ENCODE measurements at places on chromosomes 1 and 21.

DNA sequence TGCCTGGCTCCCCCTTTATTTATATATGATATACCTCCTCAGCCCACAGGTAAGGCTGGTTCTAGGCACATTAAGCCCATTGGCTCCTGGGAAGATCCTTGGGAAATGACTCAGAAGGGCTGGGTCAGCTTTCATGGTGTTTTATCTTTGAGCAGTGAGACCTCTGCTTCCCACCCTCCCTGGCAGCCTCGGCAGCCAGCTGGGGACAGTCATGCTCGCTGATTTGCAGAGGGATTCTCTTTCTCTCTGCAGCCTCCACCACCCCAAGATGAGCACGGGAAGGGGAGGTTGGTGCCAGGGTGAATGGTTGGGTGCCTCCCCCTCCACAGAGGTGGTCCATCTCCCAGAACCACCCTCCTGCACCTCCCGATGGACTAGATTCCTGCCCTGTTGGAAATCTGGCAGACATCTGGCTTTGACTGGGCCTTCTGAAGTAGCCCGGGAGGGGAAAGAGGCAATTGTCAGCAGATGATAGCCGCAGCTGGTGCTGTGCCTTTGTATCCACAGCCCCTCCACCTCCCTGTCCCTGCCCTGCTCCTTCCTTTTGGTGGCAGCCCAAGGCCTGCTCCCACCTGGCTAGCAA is 24.6 kb downstream of the IER5 start:
- no peak for DNase-seq

- no peak for DNase-seq
These were observed 385.2 kb downstream of the DUSP10 start for GRCh38 chr1:221356693-221357092.

DNA sequence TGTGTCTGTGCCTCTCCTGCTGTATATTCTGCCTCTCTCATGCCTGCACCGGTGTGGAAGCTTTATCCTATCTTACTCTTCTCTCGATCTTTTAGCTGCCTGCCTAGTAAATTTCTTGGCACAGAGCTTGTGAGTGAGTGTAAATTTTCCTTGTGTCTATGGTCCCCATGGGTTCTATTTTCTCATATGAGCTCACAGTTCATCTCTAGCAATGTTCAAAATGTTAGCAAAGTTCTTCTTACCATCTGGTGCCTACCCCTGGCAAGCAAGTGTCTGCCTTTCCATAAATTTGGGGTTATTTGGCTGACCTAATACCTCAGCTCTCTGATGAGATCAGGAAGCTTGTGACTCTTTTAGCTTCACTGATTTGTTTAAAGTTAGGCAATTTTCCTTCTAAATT is 572.1 kb upstream of the BRINP3 start:
- DNase-seq = no peak

- DNase-seq = no peak
These were observed 61.0 kb upstream of the ADARB1 start for GRCh38 chr21:45013260-45013841.

- no peak for DNase-seq
These were observed 282.4 kb upstream of the SGIP1 start for GRCh38 chr1:66251546-66251945.

- DNase-seq = no peak
These were observed 148.0 kb upstream of the ZRANB2 start for GRCh38 chr1:71228742-71229365.

GRCh38 chr21:38775733-38776132 is 30.0 kb upstream of the ETS2 start:
- no peak for DNase-seq

- no peak for DNase-seq
These were observed 35.6 kb upstream of the GPR157 start for GRCh38 chr1:9164532-9164900.

DNA sequence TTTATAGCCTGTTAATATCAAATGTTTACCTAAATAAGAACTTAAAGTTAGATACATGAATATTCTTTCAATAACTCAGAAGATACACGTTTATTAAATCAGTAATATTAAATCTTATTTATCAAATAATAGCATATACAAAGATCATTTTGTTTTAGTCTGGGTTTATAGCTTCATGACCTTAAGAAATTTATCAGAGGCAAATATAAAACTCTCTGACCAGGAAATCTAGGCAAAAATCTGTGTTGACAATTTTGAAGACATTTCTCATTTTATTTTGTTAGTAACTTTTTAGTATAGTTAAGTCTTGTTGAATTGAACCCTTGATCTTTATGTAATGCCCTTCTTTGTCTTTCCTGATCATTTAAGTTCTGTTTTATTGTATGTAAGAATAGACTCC is 46.4 kb downstream of the PRKACB start:
- no peak for DNase-seq

DNA sequence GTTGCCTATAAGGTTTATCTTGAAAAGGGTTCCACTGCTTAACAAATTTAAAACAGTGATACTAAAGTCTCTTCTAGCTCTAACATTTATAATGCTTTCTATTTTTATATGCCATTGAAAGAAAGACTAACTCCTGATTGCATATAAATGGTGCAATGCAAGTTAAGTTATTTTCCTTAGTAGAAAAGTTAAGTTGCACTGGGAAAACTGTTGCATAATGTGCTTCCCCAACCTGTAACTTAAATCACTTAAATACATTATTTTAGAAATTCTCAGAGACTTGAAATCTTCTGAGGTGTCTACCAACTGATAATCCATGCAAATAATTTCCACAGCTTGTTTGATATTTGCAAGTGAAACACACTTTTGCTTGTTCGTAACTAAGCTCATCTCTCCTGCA is 175.0 kb upstream of the HMCN1 start:
- no peak for DNase-seq

DNA sequence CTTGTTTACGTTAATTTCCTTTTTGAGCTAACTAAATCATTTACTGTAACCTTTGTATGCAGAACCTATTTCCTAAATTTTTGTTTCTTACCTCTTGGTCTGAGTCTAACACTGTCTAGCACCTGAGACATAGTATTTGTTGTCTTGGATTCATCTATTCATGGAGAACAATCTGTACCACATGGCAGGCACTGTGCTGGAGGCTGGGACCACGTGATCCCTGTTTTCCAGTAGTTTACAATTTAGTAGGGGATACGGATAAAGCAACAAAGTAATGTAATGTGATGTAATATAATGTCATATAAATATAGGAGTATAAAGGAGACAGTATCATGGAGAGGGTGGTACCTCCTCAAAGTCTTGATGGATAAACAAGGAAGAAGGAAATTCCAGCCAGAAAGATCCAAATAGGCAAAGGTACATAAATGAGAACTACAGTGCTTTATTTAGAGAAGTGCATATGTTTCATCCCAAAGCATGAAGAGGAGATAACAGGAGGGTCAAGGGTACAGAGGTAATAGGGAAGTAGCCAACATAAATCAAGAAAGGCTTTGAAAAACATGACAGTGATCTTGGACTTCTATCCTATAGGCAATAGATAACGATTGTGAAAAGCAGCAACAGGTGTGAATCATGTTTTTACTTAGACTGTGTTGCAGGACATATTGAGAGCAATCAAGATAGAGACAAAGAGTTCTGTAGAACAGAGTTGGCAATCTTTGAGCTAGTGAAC is 25.9 kb upstream of the CLCA4 start:
- no peak for DNase-seq

- no peak for DNase-seq
These were observed 17.8 kb upstream of the GUCA2B start for GRCh38 chr1:42135426-42135825.

DNA sequence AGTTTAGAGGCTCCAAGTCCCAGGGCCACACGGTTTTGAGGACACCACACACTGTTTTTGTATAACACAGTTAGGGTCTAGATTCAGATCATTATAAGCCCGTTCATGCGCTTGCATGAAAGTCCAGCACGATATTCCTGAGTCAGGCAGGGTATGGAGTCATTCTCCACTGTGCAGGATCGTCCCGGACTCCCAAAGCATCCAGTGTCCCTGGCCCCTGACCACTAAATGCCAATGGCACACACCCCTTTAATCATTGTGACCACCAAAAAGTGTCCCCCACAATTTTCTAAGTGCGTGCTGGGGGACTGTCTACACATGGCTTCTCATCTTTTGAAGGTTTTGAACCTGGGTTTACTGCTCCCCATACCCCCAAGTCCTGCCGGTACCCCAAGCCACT is 27.1 kb upstream of the PTPRF start:
- DNase-seq = no peak

DNA sequence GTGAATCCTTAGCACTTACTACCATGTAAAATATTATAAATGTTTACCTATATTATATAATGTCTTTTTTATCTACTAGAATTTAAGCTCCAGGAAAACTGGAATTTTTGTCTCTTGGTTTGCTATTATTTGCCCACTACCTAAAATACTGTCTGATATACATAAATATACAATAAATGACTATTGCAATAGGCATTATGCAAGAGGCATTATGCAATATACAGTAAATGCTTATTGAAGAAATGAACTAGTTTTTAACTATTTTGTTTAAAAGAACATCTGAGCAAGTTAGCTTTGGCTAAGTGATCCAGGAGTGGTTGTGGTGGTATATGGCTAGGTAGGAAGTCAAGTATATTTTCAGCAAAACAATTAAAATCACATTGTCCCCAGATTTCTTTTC is 640.2 kb upstream of the PKN2 start:
- DNase-seq = no peak

GRCh38 chr1:192639607-192640368 is 3.8 kb downstream of the RGS13 start:
- DNase-seq = no peak

DNA sequence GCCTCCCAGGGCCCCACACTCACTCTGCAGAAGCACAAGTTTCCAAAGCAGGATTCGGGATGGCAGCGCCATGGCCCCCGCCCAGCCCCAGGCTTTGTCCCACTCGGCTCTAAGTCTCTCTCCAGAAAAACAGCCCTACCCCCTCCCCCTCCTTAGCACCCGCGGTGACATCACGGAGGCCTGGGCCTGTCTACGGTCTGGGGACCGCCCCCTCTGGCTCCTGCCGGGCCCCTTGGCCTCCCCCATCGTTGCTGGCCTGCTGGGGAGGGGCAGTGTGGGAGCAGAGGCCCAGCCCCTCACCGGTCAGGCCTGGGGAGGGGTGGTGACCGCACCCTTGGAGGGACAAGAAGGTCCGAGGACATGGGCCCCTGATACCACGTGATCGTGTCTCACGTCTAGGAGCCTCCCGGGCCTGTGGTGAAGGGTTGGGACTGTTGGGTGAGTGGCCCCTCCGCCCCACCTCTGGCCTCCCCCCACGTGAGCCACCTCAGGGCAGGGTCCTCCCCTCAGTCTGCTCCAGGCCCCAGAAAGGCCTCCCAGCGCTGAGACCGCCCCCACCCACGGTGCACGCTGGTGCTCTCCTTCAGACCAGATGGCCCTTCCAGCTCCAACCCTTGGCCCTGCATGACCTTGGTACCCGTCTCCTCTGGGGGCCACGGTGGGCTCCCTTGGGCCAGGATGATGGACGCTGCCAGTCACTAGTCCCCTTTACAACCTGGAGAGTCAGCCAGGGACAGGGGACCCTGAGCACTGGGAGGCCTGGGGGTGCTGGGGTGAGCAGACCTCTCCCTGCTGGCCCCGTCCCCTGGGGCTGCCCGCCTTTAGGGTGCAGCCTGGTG is at the start of gene MXRA8:
TSS of gene MXRA8 (minus strand) at position 123 of the 839 bp plus-strand sequence. CDS start at position 72, 51 bp downstream.
- no peak for DNase-seq

DNA sequence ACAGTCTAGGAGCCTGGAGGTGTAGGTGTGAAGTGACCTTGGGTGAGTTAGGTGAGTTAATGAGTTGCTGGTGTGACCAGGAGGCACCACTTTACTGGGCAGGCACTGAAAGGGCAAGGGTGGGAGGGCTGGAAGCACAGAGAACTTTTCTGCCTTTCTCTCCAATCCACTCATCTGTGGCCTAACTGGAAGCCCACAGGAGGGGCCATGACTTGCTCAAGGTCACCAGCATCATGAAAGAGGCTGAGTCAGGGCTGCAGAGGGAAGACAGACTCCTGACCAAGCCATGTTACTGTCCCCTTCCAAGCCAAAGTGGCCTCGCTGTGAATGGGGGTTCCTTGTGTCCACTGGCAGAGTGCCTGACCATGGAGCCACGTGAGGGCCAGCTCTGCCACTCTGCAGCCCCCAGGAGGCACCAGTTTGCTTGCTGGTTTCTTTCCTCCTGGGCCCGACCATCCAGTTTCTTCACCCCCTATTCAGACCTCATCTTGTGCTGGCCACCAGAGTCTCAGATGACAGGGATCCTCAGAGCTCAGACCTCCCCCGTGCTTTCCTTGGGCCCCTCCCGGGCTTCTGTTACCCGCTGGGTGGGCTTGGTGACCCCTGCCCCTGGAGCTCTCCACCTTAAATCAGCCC is 4.3 kb upstream of the BSND start:
- DNase-seq = no peak

DNA sequence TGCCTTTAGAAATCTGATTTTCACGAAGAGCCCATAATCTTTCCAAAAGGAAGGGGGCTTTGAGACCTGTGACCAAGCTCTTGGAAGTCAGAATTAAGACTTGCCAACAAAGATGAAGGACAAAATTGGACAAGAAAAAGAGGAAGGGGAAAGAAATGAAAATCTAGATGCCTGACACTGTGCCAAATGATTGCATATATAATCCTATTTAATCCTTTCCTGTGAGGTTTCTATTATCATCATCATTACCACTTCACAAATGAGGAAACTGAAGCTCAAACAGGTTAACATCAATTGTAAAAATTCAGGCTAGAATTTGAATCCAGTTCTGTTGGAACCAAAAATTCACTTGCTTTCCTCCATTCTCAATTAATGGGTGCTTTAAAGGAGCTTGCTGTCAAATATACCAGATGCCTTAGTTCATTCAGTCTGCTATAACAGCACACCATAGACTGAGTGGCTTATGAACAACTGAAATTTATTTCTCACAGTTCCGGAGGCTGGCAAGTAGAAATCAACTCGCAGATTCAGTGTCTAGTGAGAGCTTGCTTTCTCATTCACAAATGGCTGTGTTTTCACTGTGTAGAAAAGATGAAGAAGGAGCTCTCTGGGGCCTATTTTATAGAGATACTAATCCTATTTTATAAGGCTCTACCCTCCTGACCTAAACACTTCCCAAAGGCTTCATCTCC is 197.5 kb upstream of the ST6GALNAC5 start:
- DNase-seq = no peak

GRCh38 chr1:145719230-145720079 is at the start of gene CD160:
TSS of gene CD160 (plus strand) at chr1:145719499. CDS start at chr1:145728328, 8,829 bp downstream.
- no peak for DNase-seq

- DNase-seq = no peak
These were observed 29.6 kb upstream of the PLA2G4A start for GRCh38 chr1:186798960-186799688.

GRCh38 chr1:241985787-241986186 is 13.1 kb downstream of the MAP1LC3C start:
- DNase-seq = no peak

GRCh38 chr1:2257245-2257627 is 29.1 kb downstream of the SKI start:
- DNase-seq = no peak

- no peak for DNase-seq
These were observed 41.7 kb downstream of the FMO4 start for GRCh38 chr1:171355727-171356126.

DNA sequence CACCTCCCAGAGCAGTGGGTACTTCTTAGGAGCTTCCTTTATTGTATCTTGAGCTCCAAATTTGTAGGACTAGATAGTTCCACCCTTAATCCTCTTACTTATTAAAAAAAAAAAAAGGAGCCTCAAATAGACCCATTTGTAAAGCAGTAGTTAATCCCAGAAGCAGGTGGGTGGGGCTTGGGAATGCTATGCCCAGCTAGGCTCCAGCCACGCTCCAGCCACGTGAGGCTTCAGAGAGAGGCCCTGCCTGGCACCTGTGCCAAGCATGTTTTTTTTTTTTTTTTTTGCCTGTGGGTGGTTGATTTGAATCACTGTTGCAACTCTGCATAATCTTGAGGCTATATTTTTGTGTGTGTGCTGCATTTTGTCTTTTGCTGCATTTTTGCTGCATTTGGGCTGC is 7.0 kb downstream of the CACNA1E start:
- no peak for DNase-seq

- DNase-seq = no peak
These were observed 726.2 kb downstream of the USP25 start for GRCh38 chr21:16455978-16456377.
